Gastroesophageal sphincter (tissue), 4 donors: ENCODE measurements at places on chromosomes 3 and 15.

GRCh38 chr3:158233791-158234190 is 123.9 kb downstream of the RSRC1 start:
- ATAC-seq = no peak

DNA sequence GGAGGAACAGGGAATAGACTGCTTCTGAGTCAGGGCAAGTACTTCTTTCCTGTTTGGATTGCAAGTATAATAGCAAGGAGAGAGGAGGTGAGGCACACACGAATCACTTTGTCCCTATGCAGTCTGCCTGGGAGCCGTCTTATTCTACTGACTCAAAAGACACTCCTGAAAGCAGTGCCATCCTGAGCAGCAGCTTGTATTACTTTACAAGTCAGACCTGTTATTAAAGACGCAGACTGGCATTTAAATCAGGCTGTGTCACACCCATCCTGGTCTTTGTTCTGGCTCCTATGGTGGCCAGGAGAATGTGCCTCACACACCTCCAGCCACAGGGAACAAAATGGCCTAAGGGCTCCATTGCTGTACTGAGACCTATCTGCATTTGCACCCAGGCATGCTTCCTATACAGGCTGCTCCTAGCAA is 17.9 kb upstream of the SQOR start:
- no peak for ATAC-seq

GRCh38 chr3:63076357-63076756 is 201.1 kb upstream of the CADPS start:
- ATAC-seq = no peak

- ATAC-seq = no peak
Observed at GRCh38 chr15:99369196-99369595, 117.9 kb downstream of the LRRC28 start.

- no peak for ATAC-seq
Observed at GRCh38 chr3:43618142-43618541, 3.7 kb downstream of the ANO10 start.

- no peak for ATAC-seq
Observed at GRCh38 chr3:128468285-128468790, 1.6 kb upstream of the DNAJB8 start.

- ATAC-seq = no peak
Observed at GRCh38 chr3:33215739-33216138, 2.9 kb downstream of the SUSD5 start.

- ATAC-seq = no peak
Observed at GRCh38 chr3:176275113-176275512, 922.2 kb downstream of the TBL1XR1 start.

GRCh38 chr3:145383416-145383815 is 777.6 kb downstream of the PLOD2 start:
- no peak for ATAC-seq

DNA sequence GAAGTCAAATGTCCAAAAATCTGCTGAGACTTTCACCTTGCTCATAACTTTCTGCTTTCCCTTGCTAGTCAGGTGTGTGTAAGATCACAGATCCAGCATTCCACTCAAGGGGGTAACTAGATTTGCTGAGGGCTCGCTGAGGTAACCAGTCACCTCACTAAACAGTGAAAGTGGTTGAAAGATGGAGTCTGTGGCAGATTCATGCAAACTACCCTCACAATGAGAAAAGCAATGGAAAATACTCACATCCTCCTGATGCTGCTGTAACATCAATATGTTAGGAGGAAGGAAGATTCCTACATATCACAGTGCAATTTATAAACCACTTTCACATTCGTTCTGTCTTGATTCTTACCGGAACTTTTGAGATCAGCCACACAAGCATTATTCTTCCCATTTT is 174.3 kb upstream of the BCL6 start:
- ATAC-seq = no peak

- no peak for ATAC-seq
Observed at GRCh38 chr3:16142350-16143025, 32.0 kb upstream of the GALNT15 start.

DNA sequence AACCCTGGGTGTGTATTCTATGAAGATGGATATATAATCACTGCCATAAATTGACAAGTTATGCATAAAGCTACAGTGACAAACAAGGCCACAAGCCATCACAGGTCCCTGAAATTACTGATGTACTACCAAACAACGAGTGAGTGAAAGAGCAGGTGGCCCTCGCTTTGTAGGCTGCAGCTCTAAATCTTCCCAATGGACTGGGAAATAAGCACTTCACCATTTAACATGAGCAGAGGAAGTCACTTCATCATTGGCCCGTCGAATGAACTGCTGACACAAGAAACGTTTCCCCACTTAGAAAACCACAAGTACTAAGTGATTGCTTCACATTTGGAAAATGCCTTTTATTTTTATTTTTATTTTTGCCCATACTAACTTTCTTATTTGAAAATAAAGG is 218.0 kb downstream of the ZNF385D start:
- no peak for ATAC-seq

DNA sequence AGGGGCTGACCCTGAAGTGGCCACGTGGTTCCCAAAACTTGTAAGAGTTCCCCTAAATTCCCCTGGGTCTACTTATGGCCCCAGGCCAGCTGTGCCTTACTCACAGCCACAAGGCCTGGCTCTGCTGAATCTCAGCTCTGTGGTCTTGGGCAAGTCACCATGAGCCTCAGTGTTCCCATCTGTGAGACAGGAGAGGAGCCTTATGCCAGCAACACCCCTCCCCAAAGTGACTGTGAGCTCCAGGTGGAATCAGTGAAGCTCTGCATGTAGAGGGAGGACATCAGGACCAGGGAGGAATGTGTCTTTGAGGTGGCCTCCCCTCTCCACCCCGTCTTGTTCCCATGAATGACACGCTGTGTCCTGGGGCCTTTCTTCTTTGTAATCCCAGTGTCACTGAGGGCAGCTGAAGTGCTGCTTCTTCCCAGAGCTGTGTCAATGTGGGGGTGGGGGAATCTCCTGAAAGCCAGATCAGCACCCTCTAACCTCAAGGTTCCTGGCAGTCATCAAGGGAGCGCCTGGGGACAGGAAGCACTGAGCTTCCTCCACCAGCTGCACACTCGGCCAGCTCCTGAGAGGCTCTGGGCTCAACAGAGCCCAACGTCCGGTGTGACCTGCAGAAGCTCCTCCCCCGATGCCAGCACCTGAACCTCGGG is 258.9 kb downstream of the UACA start:
- ATAC-seq = peak; percentile 68

GRCh38 chr3:182078929-182079328 is 367.2 kb downstream of the SOX2 start:
- no peak for ATAC-seq

- peak; percentile 16 for ATAC-seq
Observed at GRCh38 chr3:135213822-135214221, 418.8 kb downstream of the EPHB1 start.

DNA sequence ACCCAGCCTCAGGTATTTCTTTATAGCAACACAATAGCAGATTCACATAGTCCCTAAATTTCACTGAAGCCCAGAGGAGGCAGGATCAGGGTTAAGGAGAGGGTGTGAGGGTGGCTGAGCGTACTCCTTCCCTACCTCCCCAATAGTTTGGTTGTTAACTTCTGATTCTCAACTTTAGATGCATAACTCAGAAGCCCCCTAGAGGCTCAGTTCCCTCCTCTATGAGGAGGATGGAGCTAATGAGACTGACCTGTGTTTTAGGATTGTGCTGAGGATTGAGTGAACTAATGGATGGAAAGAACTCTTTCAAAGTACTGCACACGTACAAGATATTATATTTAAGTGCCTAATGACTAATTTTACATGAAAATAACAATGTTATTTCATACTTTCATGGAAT is 249.3 kb upstream of the SOX14 start:
- no peak for ATAC-seq

DNA sequence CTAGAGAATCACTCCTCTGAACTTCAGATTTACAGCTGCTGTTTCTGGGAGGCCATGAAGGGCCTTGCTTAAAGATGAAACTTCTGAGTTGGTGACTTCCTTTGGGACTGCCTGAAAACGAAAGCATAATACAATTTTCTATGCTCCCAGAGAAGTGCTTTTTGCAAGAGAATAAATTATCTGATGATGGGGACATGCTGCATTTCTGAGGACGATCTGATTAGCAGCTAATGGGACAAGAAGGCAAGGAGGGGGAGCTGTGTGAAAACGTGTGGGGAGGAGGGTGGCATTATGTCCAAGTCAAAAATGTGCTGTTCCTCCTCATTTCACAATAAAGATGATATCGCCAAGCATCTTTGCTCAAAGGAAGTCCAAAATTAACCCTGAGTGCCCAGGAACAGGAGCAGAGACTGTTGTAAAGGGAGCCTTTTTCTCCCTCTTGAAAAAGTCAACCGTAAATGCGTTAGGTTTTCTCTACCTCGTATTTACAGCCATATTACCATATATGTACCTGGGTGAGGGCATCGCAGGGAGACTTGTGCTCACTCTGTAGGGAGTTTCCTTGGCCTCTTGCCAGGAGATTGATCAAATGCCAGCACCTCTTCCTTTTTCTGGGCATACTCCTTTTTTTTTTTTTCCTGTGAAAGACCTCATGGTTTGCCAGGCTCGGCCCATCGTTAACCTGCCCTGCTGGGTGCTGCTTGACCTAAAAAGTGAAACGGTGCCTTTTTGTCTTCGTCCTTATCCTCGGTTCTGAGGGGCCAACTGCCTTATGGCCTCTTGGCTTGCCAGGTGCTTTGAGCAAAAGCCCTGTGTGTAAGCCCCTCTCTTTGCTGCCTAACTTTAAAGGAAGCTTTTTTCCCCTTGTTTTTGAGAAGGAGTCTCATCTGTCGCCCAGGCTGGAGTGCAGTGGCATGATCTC is 11.5 kb downstream of the ITPR1 start:
- peak; percentile 57 for ATAC-seq

DNA sequence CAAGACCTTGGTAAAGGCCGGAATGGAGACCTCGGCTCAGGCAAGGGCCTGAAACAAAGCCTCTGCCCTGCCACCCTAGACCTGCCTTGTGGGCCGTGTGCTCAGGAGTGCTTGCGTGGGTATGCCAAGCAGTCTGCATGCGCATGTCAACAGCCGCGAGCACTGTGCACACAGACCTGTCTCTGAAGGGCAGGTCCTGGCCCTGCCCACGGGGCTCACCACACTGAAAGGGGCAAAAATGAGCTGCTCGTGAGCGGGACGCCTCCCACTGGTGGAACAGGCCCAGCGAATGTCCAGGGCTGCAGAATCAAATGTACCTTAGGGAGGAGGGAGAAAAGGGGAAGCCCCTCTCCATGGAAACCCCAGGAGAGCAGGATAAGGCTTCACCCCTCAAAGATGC is 44.3 kb upstream of the FGD5 start:
- no peak for ATAC-seq

DNA sequence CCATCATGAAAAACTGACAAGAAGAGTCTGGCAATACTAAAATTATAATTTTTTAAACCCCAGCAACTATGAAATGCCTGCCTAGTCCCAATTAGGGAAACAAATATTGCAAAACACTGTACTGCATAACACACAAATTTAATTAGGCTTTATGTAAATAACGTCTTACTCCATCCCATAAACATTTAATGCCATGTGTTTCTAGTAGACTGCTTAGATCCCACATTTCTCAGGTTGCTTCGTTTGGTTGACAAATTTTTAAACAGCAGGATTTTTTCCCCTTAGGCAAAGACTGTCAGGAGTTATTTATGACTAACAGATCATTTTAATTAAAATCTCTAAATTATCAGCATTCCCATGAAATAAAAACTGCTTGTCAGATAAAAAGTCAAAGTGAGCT is 29.9 kb downstream of the EIF2AK4 start:
- no peak for ATAC-seq

GRCh38 chr3:136547293-136547692 is 204.9 kb downstream of the STAG1 start:
- ATAC-seq = no peak

DNA sequence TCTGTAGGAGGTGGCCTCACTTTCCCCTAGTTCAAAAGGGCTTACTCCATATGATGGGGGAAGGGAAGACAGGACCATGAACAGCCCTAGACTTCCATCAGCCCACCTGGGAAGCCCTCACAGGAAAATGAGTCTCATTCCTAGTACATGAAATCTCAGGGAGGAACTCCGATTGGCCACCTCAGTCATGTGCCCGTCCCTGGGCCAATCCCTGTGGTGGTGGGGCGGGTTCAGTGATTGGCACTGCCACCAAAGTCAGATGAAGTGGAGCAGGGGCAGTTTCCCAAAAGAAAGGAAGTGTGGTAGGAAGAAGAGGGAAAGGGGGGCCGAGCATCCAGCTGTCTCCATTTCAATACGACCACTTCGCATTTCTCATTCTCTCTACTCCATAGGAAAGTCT is 25.9 kb upstream of the GP9 start:
- no peak for ATAC-seq

DNA sequence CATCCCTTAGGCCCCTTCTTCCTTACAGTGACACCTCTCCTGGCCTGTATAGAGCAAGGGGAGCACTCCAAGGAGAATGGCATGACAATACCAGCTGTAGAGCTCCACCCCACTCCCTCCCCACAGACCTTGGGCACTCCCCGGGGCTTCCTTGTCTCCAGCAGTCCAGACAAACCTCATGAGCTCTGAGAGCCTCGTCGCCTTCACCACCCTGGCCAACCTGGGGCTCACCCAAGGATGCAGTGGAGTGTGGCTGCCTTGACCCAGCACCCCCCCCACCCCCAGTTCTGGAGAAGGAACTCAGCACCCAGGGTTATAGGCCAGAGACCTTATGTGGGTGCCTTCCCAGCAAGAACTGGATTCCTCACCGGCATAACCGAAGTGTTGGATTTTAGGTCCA is 7.4 kb upstream of the SLCO2A1 start:
- ATAC-seq = no peak

DNA sequence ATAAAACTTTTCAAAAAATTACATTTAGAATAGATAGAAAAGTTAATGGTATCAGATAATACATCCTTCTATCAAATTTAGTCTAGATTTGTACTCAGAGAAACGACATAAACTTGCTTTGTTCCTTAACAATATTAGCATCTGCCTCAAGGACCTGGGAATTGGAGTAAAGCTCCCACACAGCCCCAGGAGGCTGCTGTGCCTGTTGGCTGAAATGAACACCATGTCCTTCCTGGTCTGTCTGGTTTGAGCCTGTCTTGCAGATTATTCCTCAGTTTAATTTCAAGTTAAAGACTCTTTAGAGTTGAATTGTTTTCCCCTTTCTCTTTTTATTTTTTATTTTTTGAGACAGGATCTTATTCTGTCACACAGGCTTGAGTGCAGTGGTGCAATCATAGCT is 19.4 kb downstream of the GNB5 start:
- ATAC-seq = no peak

- ATAC-seq = peak; percentile 24
Observed at GRCh38 chr3:98777801-98778220, 14.7 kb downstream of the ST3GAL6 start.

GRCh38 chr3:16759227-16759903 is 125.4 kb upstream of the PLCL2 start:
- ATAC-seq = no peak

- peak; percentile 67 for ATAC-seq
Observed at GRCh38 chr15:34084086-34084485, 17.6 kb downstream of the EMC7 start.

DNA sequence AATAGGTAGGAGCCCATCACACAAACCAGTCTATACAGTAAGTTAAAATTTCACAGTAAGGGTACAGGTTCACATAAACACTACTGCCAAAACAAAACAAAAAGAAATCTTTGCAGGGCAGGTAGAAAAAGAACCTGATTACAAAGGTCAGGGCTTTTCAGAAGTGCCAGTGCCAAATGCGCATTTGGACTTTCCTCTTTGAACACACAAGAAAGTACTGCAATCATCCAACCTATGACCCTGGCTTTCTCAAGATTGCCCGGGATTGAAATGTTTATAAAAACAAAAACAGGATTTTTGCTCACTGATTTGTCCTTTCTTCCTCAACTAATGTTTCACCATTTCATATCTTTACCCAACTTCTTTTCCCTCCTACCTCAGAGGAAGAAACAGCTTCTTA is 47.4 kb downstream of the CBLB start:
- no peak for ATAC-seq
